Body of pancreas (tissue), 4 donors: ENCODE measurements at places on chromosomes 3 and 15. TPM values are rescaled to one million over a fixed set of nuclear protein-coding genes. Genes with fewer than 3 reads are reported as not detected.

DNA sequence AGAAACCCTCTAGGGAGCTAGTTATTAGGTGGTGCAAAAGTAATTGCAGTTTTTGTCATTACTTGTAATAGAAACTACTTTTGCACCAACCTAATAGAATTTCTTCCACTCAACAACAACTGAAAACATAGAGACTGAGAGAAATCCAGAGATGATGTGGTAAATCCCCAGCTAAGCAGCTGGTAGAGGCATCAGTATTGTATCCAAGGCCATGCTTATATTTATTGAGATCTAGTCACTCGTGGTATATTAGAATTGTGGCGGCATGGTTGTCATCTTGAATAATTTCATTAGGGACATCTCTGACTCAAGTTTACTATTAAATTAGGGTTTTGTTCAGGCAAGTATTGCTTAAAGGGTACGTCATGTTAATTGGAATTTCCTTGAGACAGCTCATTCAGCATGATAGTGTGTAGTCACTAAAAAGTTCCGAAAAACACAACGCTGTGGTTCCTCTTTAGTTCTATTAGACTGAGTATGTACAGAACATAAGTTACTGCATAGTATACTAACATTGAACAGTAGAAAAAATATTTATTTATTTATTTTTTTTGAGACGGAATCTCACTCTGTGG is 35.3 kb downstream of the PAK2 start:
- H3K36me3 ChIP-seq = no peaks in the 10 kb centered on the region
- no peak overlapping the region for H3K27ac ChIP-seq
- DNase-seq = no peak
- H3K4me3 ChIP-seq = no peak overlapping the region

PSMA4 gene
- 51.6 TPM for total RNA-seq

DNA sequence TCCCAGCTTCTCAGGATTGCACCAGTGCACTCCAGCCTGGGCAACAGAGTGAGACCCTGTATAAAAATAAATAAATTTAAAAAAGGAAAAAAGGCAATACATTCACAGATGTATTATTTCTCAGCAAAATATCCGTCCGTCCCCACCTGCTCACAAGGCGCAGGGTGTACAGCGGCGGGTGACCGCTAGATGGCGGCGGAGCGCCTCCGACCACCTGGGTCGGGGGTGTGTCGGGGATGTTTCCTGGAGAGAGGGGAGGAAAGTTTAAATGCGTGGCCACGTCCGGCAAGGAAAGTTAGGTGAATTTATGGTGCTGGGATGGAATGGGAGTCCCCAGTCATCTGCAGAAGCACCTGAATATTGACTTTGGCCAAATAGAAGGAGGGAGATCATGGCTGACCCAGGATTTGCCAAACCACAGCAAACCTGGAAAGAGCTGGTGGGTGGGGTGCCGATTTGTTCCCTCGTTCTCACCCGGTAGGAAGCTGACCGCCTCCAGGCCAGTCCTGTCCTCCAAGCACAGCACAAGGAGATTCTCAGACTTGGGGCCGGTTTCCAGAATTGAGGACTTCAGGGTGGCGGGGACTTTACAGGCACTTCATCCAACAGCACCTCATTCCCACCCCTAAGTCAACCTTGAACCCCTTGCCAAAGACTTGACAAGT is 88.3 kb downstream of the TMEM266 start:
- peaks cover 29% of the 10 kb centered on the region for H3K4me1 ChIP-seq
- H3K27me3 ChIP-seq = no peaks in the 10 kb centered on the region
- no peaks in the 10 kb centered on the region for H3K36me3 ChIP-seq
- peak; percentile 54 for DNase-seq
- no peak overlapping the region for H3K27ac ChIP-seq
- no peak overlapping the region for H3K4me3 ChIP-seq

ZFAND6 gene
- total RNA-seq = 39.7 TPM

GRCh38 chr15:54917312-54917711 is 279.4 kb downstream of the RSL24D1 start:
- H3K4me3 ChIP-seq = no peak overlapping the region
- no peaks in the 10 kb centered on the region for H3K4me1 ChIP-seq
- no peak for DNase-seq
- no peaks in the 10 kb centered on the region for H3K36me3 ChIP-seq
- H3K27ac ChIP-seq = no peak overlapping the region
- no peaks in the 10 kb centered on the region for H3K27me3 ChIP-seq

MAP1A gene
- total RNA-seq = 4.0 TPM

DNA sequence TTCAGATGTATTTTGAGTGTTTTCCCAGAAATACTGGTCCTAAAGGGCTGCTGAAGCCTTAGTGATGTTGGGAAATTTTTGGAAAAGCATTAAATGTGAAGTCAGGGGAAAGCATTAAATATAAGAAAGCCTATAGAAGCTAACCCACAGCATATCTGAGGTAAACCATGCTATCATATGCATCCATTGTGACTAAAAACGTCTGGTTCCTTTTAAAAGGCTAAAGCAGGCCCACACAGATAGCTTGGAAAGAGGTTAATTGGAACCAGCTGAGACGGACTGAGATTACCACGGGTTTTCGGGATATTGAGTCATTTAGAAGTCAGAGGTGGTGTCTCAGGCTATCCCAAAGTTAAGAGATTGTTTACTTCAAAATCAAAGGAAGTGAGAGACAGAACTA is 78.2 kb downstream of the CYP19A1 start:
- peaks cover 23% of the 10 kb centered on the region for H3K4me1 ChIP-seq
- no peak overlapping the region for H3K4me3 ChIP-seq
- DNase-seq = no peak
- no peaks in the 10 kb centered on the region for H3K27me3 ChIP-seq

CCRL2 gene
- total RNA-seq = not detected

DNA sequence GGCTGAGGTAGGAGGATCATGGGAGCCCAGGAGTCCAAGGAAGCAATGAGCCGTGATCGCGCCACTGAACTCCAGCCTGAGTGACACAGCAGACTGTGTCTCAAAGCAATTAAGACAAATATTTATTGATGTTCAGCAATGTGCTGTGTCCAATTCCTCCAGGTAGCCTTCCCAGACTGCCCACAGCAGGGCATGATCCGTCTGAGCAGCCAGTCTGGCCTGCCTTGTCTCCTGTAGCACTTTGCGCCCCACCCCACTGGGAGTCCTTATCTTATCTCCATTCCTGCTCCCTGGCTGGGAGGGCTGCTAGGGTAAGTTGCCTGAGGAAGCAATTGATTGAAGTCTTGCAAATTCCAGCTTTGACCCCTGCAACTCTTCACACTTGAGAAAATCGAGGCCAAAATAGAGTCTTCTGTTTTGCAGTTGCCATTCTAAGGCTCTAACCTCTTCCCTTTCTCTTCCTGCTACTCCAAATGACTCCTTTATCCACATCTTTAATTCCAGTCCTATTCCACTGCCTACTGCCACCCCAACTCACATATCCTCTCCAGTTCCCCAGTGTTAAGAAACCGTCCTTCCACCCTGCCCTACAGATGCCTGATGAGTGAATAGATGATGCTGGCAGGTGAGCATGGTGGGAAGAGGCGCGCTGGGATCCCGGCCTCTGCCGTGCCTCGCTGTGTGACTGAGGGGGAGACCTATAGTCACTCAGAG is 26.9 kb upstream of the LCTL start:
- no peak overlapping the region for H3K27ac ChIP-seq
- no peaks in the 10 kb centered on the region for H3K4me1 ChIP-seq
- H3K4me3 ChIP-seq = no peak overlapping the region
- H3K36me3 ChIP-seq = no peaks in the 10 kb centered on the region

GRCh38 chr3:37967260-37967881 is 23.2 kb upstream of the VILL start:
- peak; percentile 71 for DNase-seq
- H3K4me1 ChIP-seq = peaks cover 40% of the 10 kb centered on the region
- H3K27ac ChIP-seq = no peak overlapping the region
- no peaks in the 10 kb centered on the region for H3K36me3 ChIP-seq
- no peak overlapping the region for H3K4me3 ChIP-seq
- no peaks in the 10 kb centered on the region for H3K27me3 ChIP-seq

POLQ gene
- total RNA-seq = under 0.01 TPM

DNA sequence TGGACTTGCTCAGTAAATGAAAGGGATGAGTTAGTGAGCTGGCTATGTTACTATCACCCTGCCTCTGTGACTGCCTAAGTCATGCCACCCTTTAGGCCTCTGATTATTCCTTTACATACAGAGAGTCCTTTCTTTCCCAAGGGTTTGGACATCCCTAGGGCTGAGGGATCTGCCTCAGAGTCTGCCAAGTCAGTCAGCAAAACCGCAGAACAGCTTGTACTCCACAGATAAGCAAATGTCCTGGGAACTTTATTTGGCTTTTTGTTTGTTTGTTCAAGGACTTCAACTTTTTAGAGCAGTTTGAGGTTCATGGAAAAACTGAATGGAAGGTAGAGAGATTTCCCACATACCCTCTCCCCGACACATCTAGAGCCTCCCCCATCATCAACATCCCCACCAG is 82.6 kb upstream of the TRIM42 start:
- no peak overlapping the region for H3K27ac ChIP-seq
- H3K36me3 ChIP-seq = no peaks in the 10 kb centered on the region
- H3K4me3 ChIP-seq = no peak overlapping the region
- DNase-seq = no peak
- H3K27me3 ChIP-seq = no peaks in the 10 kb centered on the region

LRRC57 gene
- 8.3 TPM for total RNA-seq

DNA sequence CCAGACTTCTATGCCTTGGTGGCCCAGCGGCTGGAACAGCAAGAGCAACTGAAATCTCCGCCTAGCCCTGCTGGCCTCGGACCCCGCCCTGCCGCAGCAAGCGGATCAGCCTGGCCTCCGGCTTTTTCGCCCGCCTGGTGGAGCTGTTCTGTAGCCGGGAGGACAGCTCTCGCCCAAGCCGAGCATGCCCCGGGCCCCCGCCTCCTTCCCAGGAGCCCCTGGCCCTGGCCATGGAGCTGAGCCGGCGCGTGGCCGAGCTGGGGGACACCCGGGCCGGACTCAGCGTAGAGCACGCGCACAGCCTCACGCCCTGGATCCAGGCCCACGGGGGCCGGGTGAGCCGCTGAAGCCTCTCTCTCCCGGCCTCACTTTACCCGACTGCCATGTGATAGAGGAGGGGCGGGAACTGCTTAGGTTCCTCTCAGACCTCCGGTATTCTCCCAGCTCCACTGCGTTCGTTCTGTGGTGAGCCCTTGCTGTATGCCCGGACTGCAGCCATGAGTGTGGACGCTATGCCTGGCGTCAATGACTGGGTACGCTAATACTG is 24.1 kb upstream of the MRPL3 start:
- no peaks in the 10 kb centered on the region for H3K36me3 ChIP-seq
- H3K4me1 ChIP-seq = no peaks in the 10 kb centered on the region
- no peak overlapping the region for H3K4me3 ChIP-seq

GOLGA8Q gene
- 1.3 TPM for total RNA-seq

- no peaks in the 10 kb centered on the region for H3K4me1 ChIP-seq
- no peak overlapping the region for H3K27ac ChIP-seq
- no peaks in the 10 kb centered on the region for H3K27me3 ChIP-seq
- peak; percentile 68 for DNase-seq
- H3K4me3 ChIP-seq = no peak overlapping the region
- H3K36me3 ChIP-seq = no peaks in the 10 kb centered on the region
These were observed 50.6 kb upstream of the SPPL2A start for GRCh38 chr15:50815958-50816590.

DNA sequence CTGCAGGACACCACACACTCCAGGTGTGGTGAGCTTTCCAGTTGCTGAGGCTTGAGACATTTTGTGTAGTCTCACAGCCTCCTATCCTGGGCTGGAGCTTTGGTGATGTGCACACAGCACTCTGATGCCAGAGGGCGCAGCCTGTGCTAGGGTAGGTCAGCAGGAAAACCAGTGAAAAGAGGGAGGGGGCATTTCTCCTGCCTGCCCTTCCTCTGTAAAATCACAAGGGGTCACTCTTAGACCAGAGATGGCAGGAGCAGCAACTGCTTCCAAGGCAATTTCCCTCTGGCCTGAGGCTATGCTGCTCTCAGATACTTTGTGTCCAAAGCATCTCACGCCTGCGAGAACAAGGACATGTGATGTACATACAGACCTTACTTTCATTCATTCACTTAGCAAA is 16.5 kb upstream of the MUSTN1 start:
- H3K27ac ChIP-seq = no peak overlapping the region
- DNase-seq = peak; percentile 38
- no peaks in the 10 kb centered on the region for H3K27me3 ChIP-seq
- no peak overlapping the region for H3K4me3 ChIP-seq

IQGAP1 gene
- total RNA-seq = 79.6 TPM

DNA sequence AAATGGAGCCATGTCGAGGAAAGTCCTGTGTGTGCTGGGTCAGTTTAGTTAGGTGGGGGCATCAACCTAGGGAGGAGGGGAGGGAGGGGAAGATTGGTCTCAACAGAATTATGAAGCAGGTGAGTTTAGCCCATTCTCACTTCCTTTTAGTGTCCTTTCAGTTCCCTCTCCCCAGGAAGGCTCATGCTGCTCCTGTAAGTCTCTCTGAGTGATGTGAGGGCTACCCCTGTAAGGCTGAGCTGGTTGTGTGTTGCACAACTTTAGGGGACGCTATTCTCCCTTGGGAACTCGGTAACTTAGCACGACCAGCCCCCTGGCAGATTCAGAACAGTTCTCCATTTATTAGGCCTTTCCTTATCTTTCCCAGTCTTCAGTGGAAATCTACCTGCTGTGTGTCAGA is 21.2 kb downstream of the IL5RA start:
- H3K27ac ChIP-seq = no peak overlapping the region
- no peak overlapping the region for H3K4me3 ChIP-seq
- H3K36me3 ChIP-seq = no peaks in the 10 kb centered on the region
- DNase-seq = no peak
- no peaks in the 10 kb centered on the region for H3K4me1 ChIP-seq
- no peaks in the 10 kb centered on the region for H3K27me3 ChIP-seq

NCEH1 gene
- 10.1 TPM for total RNA-seq

PLA2G4D gene
- total RNA-seq = not detected

DNA sequence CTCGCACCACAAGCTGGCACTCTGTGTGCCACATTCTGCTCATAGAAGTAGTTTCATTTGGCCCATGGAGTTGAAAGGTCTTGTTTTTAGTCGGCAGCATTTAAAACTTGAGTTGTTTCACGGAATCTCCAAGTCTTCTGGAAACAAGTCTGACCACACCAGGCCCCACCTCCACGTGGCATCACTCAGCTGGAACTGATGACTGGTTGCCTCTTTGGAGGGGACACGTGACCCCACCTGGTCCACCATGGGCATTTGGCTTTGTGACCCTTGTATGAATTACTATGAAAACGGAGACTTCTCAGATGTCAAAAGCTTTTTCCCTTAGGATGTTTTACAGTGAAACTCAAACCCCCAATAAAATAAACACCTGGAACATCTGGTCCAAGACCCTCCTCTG is 74.9 kb downstream of the NTRK3 start:
- H3K36me3 ChIP-seq = no peaks in the 10 kb centered on the region
- H3K27me3 ChIP-seq = no peaks in the 10 kb centered on the region
- H3K27ac ChIP-seq = no peak overlapping the region
- H3K4me3 ChIP-seq = no peak overlapping the region
- no peak for DNase-seq

DNA sequence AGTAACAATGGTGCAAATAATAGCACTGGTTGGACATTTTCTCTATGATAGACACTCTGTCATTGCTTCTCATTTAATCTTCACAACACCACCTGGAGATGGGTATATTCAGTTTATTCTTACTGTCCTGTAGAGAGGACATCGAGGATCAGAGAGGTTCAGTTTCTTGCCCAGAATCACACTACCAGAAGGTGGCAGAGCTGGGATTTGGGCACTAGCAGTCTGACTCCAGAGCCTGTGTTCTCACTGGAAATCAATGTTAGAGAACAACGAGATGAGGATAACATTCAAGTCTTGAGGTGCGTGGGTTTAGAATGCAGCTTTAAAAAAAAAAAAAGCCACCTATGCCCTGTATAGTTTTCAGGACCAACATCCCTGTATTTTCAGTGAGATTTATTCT is 127.8 kb downstream of the SYNPR start:
- no peaks in the 10 kb centered on the region for H3K36me3 ChIP-seq
- no peaks in the 10 kb centered on the region for H3K4me1 ChIP-seq
- H3K4me3 ChIP-seq = no peak overlapping the region
- H3K27me3 ChIP-seq = no peaks in the 10 kb centered on the region
- DNase-seq = peak; percentile 11
